ENCODE measurements at places on chromosomes 16 and 17.

DNA sequence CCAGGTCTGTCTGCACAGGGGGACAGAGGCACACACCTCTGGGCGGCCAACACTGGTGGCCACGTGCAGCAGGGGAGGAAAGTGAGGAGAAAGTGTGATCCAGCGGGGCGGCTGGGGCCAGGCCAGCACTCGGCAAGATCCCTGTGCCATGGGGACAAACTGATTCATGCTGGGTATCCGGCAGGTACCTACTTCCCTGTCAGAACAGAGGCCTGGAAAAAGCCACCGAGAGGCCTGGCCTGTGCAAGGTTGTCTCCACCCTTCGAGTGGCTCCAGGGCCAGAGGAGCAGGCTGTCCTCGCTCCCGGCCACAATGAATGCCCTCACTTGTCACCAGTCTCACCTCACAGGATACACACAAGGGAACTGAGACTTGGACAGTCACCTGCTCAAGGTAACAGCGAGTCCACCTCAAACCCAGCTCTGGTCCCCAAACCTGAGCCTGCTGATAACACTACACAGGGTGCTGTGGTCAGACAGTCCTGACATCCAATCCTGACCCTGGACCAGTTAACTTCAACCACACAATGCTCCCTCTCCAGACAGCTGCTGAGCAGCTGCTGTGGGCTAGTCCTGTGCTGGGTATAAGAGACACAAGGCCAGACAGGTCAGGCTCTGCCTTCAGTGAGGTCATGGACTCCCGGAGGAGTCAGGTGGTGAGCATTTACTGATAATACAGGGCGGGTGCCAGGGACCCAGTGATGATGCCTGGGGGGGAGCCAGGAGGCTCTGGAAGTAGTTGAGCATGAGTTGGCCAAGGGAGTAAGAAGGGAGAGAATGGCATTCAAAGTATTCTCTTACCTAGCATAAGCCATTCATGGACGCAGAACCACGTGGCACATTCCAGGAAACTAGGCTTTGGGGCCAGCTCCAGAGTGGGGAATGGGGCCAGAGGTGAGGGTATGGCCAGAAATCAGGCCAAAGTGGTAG lies 53.0 kb downstream of the VAC14 start:
- DNase-seq = no peak

DNA sequence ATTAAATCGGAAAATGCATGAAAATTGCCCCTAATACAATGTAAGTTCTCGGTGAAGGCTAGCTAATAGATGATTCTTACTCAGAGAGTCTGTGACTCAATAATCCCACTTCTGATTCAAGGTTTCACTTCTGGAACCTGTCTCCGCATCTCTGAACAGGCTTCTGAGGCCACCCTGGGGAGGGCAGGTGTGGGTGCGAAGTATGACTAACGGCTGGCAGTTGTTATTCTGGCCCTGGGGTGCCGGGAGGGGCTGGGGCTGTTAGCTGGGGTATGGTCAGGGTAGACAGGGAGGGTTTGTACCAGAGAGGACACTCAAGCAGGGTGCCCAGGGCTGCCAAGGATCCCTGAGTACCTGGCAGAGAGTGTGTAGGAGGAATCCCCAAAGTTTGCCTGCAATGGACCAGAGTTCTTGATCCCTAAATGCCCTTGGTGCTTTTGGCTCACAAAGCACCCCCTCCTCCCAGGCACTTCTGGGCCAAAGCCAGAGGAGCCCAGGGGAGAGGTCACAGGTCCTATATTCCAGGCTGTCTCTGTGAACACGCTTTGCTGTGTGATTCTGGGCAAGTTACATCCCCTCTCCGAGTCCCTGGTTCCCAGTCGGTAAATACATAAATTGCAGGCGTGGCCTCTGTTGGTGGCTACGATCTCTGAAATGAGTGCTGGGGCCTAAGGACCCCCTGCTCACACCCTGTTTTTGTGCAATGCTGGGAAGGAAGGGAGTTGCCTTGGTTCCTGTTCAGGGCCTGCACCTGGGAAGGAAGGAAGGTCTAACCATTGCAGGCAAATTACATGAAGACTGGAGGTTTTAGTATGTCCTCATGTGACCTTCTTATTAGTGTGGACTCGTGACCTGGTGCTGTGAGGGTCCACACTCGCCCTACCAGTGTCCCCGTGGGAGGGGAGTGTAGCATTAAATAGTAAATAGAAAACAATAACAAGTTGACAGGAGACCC lies 49.9 kb upstream of the CPNE2 start:
- no peak for DNase-seq

DNA sequence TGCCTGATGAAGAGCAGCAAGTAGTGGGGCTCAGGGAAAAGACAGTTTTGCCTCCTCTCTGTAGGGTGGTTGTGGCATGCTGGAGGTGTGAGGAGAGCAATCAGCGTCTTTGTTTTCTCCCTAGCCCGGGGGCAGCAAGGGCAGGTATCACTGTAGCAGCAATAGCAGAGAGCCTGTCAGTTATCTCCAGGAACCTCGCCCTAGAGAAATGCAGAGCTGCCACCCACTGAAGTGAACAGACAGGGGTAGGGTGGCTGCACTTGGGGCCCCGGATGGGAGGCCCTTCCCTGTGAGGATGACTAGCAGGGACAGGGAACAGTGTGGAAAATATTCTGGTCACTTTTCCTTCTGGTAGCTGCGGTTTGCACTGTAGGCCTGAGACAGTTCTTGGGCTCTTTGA lies 886.5 kb downstream of the CDH8 start:
- DNase-seq = no peak

DNA sequence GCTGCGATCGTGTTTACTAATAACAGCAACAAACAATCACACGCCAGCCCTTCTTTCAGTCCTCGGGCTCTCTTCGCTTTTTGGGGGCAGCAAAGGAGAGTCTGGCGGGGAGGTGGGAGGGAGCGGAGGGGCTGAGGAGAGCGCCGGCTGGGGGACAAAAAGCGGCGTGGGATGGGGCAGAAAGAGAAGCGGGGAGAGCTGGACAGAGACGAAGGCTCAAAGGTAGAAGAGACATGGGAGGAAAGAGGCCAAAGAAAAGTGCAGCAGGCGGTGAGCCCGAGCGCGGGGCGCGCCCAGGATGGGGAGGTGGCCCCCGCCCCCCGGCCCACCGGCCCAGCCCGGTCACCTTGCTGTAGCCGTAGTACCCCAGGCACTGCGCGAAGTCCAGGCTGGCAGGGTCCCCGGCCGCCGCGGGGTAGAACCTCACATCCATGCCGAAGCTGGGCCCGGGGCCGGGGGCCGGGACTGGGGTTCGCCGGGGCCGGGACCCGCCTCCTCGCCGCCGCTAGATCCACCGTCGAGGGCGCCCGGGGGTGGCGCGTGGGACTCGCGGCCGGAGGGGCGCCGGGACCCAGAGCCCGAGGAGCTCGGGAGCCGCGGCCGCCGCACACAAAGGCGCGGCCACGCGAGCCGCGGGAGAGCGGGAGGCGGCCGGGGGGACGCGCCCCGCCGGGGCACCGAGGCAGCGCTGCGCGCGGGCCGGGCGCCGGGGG lies 496 bp downstream of the TOX3 start:
- DNase-seq = no peak

- DNase-seq = no peak
Measured at GRCh38 chr16:75096656-75097055, 19.9 kb downstream of the LDHD start.

DNA sequence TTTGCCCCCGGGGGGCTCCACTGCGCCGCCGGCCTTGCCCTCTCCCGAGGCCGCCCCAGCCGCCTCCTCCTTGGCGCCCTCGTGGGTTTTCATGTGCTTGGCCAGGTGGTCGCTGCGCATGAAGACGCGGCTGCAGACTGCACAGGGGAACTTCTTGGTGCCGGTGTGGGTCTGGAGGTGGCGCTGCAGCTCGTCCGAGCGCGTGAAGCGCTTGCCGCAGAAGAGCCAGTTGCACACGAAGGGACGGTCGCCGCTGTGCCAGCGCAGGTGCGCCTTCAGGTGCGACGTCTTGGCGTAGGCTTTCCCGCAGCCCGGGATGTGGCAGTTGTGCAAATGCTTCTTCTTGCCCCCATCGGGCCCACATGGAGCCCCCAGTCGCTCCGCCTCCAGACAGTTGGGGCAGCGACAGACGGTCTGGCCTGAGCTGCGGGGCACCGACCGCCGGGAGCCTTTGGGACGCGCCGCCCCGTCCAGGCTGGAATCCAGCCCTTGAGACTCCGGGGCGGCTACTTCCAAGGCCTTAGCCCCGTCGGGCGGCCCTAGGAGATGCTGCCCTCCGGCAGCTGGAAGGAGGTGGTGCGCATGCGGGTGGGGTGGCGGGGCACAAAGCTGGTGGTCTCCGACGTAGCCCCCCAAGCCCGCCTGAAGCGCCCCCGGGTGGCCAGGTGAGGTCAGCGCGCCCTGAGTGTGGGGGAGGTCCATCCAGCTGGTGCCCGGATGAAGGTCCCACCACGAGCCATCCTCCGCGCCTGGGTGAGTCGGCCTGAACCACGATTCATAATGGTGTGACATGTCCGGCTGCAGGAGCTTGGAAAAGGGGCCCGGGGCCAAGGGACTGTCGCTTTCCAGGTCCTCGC lies 3.4 kb downstream of the SP6 start:
- no peak for DNase-seq

GRCh38 chr17:77489893-77490255 lies 349.1 kb downstream of the SEC14L1 start:
- DNase-seq = peak; percentile 68

- DNase-seq = no peak
Measured at GRCh38 chr16:17273142-17273561, 197.6 kb downstream of the XYLT1 start.

- no peak for DNase-seq
Measured at GRCh38 chr16:48317614-48318315, 67.4 kb downstream of the SIAH1 start.

DNA sequence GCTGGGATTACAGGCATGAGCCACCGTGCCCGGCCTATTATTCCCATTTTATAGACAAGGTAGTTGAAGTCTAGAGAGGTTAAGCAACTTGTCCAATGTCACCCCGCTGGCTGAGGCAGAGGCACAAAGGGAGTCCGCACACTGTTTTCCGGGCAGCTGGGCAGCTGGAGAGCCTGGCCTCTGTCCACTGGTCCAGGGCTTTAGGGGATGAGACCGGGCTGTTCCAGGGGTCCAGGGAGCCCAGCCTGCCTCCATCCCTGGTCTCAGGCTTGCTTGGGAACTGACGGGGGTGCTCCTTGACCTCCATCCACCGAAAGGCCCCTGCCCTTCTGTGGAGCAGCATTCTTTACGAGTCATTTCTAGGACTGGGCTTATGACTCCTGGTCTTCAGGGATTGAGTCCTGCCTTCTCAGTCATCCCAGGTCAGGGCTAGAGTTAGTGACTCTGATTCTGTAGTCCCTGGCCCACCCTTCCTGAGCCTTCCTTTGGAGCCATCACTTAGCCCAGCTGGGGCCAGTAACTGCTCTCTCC lies 37.5 kb downstream of the SOCS3 start:
- no peak for DNase-seq

DNA sequence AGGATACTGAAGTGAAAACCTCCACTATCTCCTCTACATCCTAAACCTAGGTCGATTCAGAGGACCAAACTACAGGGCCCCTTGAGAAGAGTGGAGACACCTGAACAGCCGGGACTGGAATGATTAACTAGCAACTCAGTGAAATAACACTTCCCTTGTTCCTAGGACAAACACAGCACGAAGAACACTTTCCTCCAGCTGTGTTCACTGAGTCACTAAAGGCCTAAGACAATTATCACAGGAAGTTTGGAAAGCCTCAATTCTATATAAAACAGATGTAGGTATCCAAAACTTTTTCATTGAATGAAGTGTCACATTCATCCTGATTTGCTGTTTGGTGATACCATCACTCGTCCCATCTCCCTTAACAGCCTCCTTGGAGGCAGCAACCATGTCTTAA lies 15.5 kb upstream of the CUEDC1 start:
- no peak for DNase-seq

DNA sequence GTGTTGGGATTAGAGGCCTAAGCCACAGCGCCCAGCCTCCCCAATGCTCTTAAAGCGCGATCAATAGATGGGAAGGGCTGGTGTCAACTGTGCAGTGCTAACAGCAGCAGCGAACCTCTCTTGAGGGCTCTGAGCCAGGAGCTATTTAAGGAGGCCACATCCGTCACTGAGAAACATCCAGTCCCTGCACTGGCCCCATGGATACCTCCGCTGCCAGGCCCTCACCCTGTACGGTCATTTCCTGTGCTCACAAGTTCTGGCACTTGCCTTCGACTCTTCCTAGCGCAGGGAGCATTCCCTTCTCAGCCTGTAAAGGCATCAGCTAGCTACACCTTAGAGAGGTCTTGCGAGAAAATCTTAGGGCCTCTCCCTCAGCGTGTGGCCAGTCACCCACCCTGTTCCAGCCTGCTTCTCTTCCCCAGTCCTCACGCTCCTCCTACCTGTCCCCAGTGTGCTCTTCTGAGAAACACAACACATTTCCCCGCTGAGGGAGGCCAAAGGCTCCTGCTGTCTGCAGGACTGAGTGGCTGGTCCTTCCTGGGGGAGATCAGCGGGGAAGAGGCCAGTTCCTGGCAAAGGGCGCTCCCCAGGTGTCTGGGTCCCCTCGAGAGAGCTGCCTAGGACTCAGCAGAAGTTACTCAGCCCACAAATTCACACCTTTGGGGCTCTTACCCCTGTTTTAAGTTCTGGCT lies 28.6 kb downstream of the GTF3C1 start:
- peak; percentile 17 for DNase-seq

- no peak for DNase-seq
Measured at GRCh38 chr17:79844869-79845600, 5.8 kb upstream of the CBX4 start.

DNA sequence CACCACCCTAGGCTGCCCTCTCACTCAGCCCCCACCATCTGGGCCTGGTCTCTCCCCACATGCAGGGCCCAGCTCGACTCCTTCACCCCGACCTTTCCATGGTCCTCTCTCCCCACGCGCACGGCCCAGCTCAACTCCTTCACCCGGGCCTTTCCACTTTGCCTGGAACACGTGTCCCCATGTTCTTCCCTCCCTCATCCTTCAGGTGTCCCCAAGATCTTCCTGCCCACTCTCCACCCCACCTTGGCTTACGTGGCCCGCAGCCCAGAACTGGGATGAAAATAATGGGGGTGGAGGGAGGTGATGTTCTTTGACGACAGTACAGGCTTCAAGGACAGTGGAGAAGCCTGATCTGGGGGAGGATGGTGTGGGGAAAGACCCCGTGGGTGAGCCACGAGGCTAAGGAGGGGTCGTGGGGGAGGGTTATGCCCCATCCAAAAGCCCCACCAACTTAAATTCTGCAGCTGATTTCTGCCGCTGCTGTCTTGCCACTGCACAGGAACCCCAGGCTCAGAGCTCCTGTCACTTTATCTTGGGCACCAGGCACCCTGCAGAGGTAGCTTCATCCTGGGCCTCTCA lies 9.9 kb upstream of the MEAK7 start:
- no peak for DNase-seq

DNA sequence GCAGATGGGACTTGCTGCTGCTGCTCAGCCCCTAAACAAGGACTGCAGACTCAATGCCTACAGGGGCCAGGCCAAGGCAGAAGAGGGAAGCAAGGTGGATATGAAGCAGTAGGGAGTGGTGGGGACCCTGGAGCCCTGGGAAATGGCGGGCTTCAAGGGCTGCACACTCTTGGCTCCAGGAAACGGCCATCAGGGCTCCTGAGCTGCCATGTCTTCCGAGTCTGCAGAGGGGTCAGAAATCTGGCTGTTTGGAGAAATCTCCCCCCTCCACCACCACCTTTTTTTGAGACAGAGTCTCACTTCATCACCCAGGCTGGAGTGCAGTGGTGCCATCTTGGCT lies 169.1 kb downstream of the KATNIP start:
- DNase-seq = no peak

GRCh38 chr16:70563636-70564035 lies 40.0 kb downstream of the SF3B3 start:
- DNase-seq = no peak

- DNase-seq = no peak
Measured at GRCh38 chr17:31647661-31648060, 211.4 kb downstream of the COPRS start.

GRCh38 chr16:47469227-47469626 lies 8.1 kb downstream of the PHKB start:
- DNase-seq = no peak

GRCh38 chr17:62866471-62866870 lies 58.4 kb upstream of the MARCHF10 start:
- DNase-seq = no peak
